Substantia nigra (tissue), 51 donors: ENCODE measurements at places on chromosomes 2 and 18.

DNA sequence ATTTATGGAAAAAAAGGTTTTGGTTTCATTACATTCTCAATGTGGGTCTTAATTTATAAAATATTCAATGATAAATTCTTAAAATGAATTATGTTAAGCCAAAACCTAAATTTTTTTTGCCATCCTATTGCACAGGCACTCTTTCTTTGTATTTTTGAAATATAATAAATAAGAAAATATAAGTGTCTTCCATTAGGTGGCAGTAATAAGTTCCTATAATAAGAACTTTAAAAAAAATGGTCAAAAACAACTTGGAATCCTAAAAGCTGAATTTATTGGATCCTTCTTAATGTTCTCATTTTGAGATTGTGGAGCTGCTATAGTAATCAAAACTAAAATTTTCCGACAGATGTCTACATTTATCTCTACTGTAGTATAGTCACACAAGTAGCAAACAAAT is 5.7 kb downstream of the CALCRL start:
- DNase-seq = no peak

GRCh38 chr2:20471902-20472559 is 25.2 kb downstream of the RHOB start:
- DNase-seq = no peak

GRCh38 chr2:198698230-198698629 is 759.5 kb downstream of the SATB2 start:
- no peak for DNase-seq

GRCh38 chr2:238927746-238928519 is 80.0 kb downstream of the TWIST2 start:
- DNase-seq = no peak

GRCh38 chr2:239047420-239047819 is 199.5 kb downstream of the TWIST2 start:
- DNase-seq = no peak

DNA sequence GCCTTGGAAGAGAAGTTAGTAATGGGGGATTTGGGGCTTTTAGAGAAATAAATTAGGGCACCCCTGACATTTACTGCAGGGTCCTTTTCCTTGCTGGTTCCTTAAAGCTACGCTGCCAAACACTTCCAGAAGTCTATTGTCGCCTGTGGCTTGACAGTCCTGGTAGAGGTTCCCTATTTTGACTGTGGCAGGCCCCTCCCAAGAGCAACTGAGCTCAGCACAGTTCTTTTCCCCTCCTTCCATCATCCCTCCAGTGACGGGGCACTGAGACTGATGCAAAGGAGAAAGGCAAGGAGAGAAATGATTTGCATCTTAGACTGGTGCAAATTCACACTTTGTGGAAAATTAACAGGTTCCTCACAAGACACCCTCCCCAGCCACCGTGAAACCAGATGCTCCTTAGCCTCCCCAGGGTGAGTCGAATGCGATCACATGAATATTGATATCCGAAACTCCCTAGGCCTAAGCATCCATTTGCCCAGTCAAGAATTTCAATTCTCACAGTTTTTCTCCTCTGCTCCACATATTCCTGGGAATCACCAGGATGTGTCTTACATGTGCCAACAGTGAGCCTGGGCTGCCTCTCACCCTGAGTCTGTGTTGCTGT is 45.4 kb downstream of the RABL2A start:
- no peak for DNase-seq

DNA sequence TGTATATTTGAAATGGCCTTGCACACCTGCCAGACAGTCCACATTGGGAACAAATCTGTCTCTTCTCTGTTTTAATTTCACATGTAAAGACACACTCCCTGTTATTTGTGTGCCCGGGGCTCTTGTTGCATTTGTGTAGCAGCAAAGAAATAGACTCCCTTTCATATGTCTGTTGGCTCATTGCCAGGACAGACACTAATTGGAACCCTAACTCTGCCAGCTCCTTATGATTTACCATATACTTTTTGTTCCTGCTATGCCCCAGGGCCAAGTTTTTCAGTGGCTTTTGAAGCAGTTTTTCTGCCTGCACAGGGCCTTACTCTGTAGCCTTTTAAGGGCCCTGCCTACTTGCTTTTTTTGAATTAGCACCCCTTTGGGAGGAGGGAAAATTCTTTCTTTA is 396.9 kb downstream of the DLGAP1 start:
- DNase-seq = no peak

- no peak for DNase-seq
These were observed 61.1 kb downstream of the MEIS1 start for GRCh38 chr2:66495788-66496640.

DNA sequence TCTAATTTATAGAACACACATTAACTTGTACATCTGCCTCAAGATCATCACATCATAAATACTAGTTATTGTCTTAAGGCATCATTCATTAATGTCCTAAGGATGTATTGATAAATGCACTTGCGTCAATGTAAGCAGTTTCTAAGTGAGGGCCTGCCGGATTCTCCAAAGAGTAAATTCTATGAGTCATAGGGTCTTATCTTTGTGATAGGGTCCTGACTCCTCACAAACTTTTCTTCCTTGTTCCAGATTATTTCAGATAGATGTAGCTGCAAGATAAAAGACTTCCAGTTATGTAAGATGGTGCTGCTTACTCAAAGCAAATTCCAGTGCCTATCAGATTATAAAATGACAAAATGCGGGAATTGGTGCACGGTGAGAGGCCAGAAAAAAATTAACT is 315.0 kb upstream of the SLC39A10 start:
- no peak for DNase-seq
